ENCODE measurements at places on chromosomes 6 and 20.

DNA sequence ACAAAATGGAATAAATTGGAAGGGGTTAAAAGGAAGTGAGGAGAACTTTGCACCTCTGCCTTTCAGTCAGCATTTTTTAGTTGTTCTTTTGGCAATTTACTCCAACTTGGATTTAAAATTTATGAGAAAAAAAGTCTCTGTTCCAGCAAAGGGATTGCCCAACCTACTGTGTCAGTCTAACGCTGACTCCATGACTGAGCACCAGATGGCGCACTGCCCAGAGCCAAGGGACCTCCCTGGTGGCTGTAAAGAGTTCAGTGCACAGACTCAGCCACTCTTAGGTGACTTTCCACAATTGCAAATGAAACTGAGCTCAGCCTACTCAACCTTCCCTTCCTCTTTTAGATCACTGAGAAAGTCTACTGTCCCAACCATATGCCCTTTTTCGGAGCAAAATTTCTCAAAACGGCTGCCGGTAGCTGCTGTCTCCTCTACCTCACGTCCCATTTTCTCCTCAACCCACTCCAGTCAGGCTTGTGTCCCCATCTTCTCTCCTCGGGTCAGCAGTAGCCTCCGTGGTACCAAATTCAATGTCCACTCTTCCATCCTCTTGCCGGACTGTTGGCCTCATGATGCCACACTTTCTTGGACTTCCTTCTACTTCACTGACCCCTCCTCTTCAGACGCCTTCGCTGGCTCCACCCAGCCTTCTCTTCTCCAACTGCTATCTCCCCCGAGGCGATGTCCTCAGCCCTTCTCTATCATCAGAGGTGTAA is 38.7 kb downstream of the GSTA2 start:
- DNase-seq = no peak

- no peak for DNase-seq
Measured at GRCh38 chr6:167116109-167116837, 6.6 kb upstream of the CCR6 start.

DNA sequence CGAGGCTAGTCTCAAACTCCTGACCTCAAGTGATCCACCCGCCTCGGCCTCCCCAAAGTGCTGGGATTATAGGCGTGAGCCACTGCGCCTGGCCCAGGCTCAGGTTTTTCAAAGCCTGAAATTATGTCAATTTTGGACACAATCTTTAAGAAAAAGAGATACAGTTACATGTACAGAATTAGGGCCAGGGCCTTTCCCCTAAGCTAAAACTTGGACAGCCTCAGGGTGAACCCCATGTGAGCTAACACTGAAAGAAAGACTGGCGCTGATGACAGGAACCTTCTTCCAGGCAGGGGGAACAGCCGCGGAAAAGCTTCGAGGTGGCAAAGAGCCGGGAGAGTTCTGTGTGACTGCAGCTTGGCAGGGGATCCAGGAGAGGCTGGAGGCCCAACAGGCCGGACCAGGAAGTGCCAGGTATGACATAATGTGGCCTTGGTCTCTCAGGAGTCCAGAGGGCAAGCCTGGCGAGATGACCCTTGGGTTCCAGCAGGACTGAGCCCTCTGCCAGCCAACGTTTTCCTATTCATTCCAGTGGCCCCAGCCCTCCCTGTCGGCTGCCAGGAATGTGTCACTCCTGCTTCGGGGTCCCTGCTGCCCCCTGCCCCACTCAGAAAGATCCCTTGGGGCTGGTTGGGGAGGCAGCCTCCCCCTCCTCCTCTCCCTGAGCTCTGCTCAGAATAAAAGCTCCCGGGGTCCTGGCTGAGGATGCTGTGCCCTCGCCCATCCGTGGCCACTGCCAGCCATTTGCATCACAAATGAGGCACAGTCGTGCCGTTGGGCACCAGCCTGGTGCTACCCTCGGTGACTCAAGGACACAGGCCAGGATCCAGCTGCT is 37.3 kb downstream of the RBM38 start:
- no peak for DNase-seq

DNA sequence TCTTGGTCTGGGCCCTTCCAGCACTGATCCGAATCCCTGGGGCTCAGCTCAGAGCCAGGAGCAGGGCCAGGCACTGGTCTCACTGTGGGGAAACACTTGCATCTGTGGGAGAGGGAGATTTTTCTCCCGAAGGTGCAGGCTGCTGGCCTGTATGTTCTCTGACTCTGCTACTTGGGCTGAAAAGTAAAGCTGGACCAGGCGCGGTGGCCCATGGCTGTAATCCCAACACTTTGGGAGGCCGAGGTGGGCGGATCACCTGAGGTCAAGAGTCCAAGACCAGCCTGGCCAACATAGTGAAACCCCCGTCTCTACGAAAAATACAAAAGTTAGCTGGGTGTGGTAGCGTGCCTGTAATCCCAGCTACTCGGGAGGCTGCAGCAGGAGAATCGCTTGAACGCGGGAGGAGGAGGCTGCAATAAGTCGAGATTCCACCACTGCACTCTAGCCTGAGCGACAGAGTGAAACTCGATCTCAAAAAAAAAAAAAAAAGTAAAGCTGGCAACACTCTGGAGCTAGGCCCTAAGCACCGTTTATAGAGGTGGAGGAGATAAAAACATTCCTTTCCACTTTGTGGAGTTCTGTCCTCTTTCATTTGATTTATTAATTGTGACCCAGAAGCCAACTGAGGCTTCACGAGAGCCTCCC is 41.7 kb downstream of the JPH2 start:
- DNase-seq = no peak

DNA sequence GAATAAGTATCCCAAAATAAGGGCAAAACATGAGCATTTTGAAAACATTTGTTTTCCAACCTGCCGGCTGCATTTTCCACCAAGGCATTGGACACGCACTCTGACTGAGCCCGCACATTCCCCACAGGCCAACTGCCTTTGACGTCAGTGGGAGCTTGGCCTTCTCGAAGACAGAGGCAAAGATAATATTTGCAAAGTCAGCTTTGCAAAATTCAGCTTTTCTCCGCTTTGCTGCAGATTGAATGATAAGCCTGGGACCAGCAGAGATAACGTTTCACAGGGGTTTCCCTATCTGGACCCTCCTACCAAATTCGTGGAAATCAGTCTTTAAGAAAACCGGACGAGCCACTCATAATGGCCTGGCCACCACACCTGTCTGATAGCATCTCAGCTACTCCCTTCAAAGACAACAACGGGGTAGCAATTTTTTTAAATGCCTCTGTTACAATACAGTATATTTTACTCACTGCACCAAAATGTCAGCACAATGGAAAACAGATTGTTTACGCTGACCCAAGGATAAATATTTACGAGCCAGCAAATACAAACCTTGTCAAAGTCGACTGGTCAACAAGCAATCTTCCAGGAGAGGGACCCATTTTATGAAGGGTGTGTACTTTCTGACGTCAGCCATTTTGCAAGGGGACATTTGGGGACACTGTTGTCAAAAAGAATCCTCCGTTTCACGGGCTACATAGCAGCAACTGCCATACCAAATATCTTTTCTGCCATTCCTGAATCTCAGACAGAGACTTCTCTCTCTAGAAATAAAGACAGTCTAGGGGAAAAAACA is 100.5 kb downstream of the TFAP2A start:
- no peak for DNase-seq

- DNase-seq = no peak
Measured at GRCh38 chr6:57294862-57295445, 22.5 kb upstream of the PRIM2 start.

DNA sequence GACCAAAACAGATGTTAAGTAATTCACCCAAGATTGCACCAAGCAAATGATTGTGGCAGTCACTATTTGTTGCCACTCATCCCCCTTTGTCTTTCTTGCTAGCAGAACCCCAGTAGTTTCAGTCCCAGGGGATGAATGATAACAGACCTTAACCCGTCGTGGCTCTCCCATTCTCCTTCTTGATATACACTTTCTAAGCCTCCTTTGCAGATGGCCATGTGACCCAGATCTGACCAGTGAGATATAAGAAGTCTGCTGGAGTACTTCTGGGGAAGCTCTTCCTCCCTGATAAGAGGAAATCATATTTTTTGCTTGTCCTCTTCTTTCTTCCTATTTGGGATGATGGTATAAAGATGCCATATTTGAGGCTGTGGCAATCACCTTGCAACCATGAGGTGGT is 9.6 kb upstream of the SH3BGRL2 start:
- DNase-seq = no peak

- DNase-seq = no peak
Measured at GRCh38 chr20:34581341-34582184, 23.0 kb downstream of the MAP1LC3A start.

GRCh38 chr6:147961481-147962141 is 381.0 kb upstream of the SASH1 start:
- DNase-seq = no peak

GRCh38 chr6:149840345-149841075 is 23.6 kb downstream of the LRP11 start:
- DNase-seq = no peak

DNA sequence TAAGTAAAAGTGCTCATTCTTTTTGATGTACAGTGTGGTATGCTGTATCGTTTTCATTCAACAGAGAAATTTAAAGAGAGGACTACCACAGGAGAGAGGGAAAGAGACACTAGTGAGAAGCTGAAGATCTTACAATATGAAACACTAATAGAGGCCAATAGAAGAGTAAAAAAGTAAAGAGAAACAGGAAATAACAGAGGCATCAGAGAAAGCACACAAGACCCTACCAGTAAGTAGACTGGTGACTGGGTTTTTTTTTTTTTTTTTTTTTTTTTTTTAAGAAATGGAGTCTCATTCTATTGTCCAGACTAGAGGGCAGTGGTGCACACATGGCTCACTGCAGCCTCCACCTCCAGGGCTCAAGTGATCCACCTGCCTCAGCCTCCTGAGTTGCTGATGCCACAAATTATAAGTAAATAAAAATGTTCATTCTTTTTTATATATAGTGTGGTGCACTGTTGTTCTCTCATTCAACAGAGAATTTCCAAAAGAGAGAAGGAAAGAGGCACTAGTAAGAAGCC is 18.8 kb downstream of the ELOVL4 start:
- DNase-seq = no peak

- no peak for DNase-seq
Measured at GRCh38 chr20:23966927-23967615, 21.5 kb downstream of the GGTLC1 start.

- no peak for DNase-seq
Measured at GRCh38 chr6:29567541-29567940, 8.0 kb upstream of the UBD start.

- no peak for DNase-seq
Measured at GRCh38 chr6:39296745-39297640, 17.2 kb downstream of the KCNK17 start.

GRCh38 chr6:129567374-129567773 is 142.6 kb downstream of the ARHGAP18 start:
- no peak for DNase-seq

DNA sequence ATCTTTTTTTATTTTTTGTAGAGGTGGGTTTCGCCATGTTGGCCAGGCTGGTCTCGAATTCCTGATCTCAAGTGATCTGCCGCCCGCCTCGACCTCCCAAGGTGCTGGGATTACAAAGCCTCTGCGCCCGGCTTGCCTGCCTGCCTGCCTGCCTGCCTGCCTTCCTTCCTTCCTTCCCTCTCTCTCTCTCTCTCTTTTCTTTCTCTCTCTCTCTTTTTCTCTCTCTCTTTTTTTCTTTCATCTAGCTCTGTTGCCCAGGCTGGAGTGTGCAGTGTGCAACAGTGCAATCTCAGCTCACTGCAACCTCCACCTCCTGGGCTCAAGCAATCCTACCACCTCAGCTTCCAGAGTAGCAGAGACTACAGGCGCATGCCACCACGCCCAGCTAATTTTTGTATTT is 4.6 kb upstream of the ILRUN start:
- no peak for DNase-seq

Measured in AG09309 (cell line).